ENCODE measurements at places on chromosomes 3 and 15. TPM values are rescaled to one million over a fixed set of nuclear protein-coding genes. Genes with fewer than 3 reads are reported as not detected.

The C15orf39 gene
- total RNA-seq, result 36.4 TPM

The UBA7 gene
- total RNA-seq, result 0.41 TPM

The HIGD2B gene
- total RNA-seq, result not detected

The PSMA4 gene
- 401 TPM for total RNA-seq

The CCK gene
- total RNA-seq, result 2.7 TPM

The CHRM5 gene
- total RNA-seq, result not detected

The CLEC3B gene
- not detected for total RNA-seq

The CX3CR1 gene
- not detected for total RNA-seq

The GPR156 gene
- total RNA-seq, result 0.48 TPM

The KNG1 gene
- total RNA-seq, result not detected

The THPO gene
- total RNA-seq, result 0.15 TPM

The FGD5 gene
- total RNA-seq, result not detected

The ALDH1A3 gene
- 15.1 TPM for total RNA-seq

The ATP13A4 gene
- total RNA-seq, result not detected

The IGSF10 gene
- 0.35 TPM for total RNA-seq

The SLC7A14 gene
- total RNA-seq, result not detected

The PRRT3 gene
- 1.9 TPM for total RNA-seq

The FANCD2OS gene
- not detected for total RNA-seq

The IL5RA gene
- not detected for total RNA-seq

The MITF gene
- total RNA-seq, result 7.9 TPM

The SPATA12 gene
- 0.62 TPM for total RNA-seq

The TIPARP gene
- 50.4 TPM for total RNA-seq

The PAK2 gene
- total RNA-seq, result 38.9 TPM

The RCN2 gene
- total RNA-seq, result 62.1 TPM

The MCF2L2 gene
- total RNA-seq, result 0.24 TPM

The CP gene
- 4.5 TPM for total RNA-seq

The GOLGA8J gene
- total RNA-seq, result 0.12 TPM

The ITPKA gene
- total RNA-seq, result 5.1 TPM

The MRPL46 gene
- total RNA-seq, result 65.8 TPM

The FBXL22 gene
- 0.18 TPM for total RNA-seq

The PATL2 gene
- total RNA-seq, result not detected

Data from A549 treated with Mapracorat at 1 μM for 4 hours (cell line).